ENCODE measurements at places on chromosomes 3 and 15.

DNA sequence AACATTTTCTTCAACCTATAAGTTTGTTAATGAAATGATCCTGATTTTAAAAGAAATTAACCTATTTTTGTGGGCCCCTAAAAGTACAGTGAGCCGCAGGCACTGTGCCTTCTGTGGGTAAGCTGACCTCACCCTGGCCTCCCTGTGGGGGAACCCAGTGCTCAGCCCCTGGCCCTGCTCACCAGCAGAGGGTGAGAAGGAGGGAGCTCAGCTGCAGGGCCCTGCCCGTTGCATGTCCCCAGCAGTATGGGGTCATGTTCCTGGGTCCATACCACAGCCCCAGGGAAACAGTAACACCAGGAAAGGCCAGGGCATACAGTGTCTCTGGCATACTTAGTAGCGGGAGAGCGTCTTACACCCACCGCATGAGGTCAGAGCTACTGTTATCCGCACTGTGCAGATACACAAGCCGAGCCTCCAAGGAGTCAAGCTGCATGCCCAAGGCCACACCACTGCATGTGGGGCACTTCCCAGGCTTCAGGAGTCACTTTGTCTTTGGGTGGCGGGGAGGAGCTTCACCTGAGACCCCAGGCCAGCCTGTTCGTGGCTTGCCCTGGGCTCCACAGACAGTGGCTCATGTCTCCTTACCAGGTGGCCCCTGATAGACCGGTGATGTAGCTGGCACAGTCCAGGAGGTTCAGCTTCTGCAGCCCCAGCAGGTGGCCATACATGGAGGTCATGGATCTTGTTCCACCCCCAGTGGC is 22.6 kb upstream of the EHD4 start:
- DNase-seq, result no peak

- DNase-seq, result no peak
These were observed 102.1 kb downstream of the ATP8B4 start for GRCh38 chr15:50016951-50017350.

DNA sequence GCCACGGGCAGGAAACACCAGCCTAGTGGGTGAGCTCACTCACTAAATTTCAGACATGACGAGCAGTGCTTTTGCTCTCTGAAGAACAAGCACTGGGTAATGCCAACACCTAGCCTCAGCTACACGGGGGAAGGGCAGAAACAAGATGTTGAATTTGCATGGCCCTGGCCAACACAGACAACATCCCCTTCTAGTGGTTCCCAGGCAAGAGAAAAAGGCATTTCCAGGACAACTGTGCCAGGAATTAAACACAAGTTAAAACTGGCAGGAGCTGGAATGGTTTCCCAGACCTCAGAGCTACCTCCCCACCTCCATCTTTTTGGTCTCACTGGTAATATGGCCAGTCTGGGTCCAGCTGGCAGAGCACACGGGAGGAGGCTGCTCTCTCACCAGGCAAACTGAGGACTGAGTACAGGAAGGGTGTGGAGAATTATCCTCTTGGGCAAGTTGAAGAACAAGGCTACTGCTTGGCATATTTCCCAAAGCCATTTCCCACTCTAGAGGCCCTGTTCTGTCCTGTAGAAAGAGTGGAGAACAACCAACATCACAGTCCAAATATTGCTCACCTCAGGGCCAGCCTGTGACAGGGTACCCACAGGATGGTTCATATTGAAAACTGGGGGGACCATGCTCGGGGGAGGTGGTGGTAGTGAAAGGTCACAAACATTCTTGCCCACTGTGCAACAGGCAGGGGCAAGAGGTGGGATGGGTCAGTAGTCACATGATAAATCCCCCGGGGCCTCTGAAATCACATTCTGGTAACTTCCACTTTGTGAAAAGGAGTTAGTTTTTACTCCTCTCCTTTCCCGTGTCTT is 26.5 kb downstream of the TSPAN3 start:
- no peak for DNase-seq

DNA sequence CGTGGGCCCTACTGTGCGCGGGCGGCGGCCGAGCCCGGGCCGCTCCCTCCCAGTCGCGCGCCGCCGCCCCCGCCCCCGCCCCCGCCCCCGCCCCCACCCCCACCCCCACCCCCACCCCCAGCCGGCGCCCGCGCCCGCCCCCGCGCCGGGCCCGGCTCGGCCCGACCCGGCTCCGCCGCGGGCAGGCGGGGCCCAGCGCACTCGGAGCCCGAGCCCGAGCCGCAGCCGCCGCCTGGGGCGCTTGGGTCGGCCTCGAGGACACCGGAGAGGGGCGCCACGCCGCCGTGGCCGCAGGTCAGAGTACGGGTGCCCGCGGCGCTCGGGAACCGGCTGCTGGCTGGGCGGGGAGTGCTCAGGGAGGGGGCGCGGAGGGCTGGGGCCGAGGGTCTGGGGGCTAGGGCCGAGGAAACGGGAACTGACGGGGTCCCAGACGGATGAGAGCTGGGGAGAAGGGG is 1.1 kb upstream of the PPARG start:
- no peak for DNase-seq

DNA sequence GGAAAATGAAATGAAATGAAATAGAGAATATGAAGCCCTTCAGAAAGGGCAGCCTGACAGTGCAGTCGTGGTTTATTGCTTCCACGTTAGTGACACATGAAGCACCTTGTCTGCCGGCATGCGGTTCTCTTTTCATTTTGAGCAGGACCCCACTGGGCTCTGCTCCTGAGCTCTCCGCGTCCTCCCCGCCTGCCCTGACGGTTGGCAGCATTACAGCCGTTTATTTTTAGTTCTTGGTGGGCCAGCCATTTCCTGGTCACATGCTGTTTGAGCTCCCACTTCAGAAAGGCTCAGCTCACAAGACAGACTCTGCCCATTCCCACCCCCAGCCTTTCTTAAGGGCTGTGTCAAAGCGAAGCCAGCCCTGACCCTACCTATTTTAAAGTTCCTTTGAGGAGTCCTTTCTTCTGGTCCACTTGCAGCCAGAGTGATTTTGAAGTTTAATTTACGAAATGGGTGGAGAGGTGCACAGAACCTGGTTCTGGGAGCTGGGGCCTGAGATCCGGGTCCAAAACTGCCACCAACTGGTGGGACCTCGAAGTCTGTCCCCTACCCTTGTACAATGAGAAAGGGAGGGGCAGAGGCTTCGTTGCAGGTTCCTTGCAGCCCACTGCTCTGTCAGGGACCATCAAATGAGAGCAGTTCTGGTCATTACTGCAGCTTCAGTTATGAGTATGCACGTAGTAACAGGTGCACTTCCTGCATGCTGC is 60.1 kb downstream of the MGLL start:
- no peak for DNase-seq

DNA sequence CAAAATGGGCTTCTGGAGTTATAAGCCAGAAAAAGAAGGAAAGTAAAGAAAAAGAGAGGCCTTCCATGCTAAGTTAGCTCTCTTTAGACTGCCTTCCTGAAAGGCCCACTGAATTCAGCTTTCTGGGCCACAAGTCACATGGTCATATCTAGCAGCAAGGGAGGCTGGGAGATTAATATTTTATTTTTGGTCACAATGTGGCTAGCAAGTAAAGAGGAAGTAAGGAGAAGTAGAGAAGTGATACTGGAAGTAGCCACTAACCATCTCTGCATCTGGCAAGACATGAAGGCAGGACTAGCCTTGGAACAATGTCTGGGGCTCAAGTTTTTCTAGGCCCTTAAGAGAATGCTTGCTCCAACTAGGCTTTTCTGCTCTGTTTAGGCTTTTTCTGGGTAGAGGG is 81.8 kb upstream of the UBE2E1 start:
- DNase-seq, result no peak

DNA sequence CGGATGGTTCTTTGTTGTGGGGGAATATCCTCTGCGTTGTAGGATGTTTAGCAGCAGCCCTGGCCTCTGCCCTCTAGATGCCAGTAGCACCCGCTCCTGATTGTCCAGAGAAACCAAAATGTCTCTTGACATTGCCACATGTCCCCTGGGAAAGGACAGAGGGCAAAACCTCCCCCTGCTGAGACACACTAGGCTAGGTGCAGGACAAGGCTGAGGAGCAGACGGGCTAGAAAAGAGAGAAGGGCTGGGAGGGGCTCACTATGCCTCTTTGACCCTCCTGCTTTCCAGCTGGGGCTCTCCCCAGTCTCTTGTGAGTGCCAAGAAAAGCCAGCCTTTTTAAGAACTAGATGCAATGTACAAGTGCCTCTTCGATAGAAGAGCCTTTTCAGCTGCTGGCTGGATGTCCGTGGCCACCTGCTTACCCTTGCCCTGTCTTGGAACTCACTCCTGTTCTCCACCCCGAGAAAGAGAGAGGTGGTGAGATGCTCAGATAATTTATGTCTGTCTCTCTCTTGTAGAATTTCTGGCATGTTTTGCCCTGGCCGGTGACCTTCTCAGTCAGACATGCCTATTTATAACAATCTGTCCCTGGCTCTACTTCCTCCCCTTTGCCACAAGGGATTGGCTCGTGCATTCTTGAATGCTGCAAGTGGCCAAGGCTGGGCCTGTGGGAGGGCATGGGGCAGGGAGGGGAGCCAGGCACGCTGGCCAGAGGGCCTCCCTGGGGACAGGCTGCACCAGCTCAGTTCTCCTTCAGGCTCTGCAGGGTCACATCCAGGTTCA is 142.6 kb downstream of the RPLP1 start:
- DNase-seq, result no peak

DNA sequence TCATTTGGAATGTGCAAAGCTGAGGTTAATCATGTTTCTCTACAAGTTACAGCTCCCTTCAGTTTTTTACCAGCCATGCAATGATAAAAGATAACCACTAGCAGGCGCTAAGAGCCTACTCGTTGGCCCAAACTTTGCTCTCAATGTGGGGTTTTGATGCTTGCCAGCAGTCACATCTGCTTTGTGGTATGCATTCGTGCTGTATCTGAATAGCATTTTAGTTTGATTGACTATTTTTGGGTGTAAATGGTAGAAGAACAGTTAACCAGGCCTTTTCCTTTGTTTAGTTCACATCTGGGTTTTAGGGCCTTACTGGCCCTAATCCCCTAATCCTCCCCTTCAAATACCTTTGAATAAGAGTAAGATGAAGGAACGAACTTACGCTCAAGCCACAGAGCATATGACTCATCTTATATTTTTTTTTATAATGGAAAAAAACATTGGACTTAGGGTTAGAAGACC is 4.4 kb upstream of the CLDN11 start:
- peak; percentile 10 for DNase-seq

GRCh38 chr15:101431301-101431700 is 58.2 kb downstream of the PCSK6 start:
- DNase-seq, result no peak

All from NCI-H1048 (cell line).